ENCODE measurements at places on chromosomes 5 and 9.

- DNase-seq = no peak
These were observed 154.7 kb upstream of the PHYKPL start for GRCh38 chr5:178387061-178387855.

DNA sequence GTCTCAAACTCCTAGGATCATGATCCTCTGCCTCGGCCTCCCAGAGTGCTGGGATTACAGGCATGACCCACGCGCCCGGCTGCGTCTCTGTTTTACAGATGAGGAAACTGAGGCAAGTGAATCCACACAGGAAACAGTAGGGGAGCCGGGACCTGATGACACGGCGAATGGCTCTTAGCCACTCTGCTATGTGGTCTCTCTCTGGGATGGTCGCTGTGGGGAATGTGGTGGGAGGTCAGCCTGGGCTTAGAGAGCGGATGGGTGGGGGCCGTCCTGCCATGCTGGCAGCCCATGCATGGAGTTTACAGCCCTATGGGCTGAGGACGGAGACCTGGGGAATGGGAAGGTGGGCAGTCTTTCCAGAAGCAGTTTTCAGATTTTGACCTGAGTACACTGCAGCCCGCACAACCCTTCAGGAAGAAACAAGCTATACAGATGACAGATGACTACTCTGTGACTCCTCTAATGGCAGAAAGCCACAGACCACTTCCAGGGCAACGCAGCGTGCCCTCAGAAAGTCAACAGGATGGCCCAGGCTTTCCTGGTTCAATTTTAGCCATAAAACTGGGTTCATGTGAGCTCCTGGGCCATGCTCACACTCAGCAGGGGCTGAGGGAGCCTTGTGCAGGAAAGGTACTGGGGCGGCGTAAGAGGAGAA, 136.1 kb upstream of the RAPGEF1 start:
- DNase-seq = no peak

DNA sequence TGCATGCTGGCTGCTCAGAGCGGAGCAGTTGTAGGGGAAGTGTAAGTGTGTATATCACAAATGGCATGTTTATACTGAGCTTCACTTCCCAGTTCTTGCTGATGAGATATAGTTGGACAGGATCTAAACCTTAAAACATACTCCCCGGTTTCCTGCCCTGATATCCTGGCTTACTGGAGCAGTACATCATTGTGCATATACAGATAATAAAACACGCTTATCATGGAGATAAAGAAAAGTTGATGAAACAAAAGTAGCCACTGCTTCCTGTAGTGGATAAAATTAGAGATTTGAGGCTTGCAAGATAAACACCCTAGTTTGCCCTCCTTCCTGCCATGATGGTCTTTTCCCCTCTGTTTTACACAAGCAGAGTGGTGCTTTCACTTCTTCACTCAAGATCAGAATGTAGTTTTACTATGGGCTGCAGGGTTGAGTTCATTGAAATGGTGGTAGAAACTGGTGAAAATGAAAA, 15.0 kb downstream of the NPR3 start:
- DNase-seq = no peak

DNA sequence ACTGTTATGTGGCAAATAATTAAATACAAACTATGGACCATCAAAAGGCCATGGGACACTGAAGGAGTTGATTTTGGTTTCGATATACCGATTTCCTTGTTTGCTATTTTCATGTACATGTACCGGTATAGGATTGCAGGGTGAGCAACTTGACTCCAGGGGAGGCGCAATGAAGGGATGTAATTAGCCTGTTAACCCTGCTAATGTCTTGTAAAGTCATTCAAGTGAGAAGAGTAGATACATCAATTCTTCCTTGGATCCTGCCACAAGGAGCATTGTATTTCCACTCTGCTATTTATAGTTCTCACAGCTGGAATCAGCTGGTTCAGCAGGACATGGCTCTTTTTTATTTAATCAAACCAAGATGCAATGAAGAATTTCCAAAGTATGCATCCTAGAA, 102.0 kb downstream of the STK32A start:
- DNase-seq = no peak

GRCh38 chr5:79151942-79152671, 40.5 kb downstream of the BHMT start:
- DNase-seq = no peak

GRCh38 chr5:72280581-72281069, 39.4 kb downstream of the MRPS27 start:
- DNase-seq = peak; percentile 48

GRCh38 chr5:95080441-95080840, 204.5 kb downstream of the MCTP1 start:
- no peak for DNase-seq

DNA sequence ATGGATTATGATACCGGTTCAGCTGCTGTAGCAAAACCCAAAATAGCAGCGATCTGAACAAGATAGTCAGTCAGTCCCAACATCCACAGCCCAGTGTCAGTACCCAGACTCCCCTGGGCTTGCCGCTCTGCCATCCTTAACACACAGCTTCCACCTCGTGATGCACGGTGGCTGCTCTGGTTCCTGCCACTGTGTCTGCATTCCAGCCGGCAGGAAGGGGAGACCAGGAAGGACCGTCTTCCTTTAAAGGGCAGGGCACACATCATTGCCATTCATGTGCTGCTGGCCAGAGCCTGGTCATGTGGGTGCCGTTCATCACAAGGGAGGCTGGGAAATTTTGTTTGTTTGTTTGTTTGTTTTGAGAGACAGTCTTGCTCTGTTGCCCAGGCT, 131.0 kb upstream of the IER5L start:
- no peak for DNase-seq

- DNase-seq = no peak
These were observed 98.6 kb upstream of the HMHB1 start for GRCh38 chr5:143713047-143714003.

- DNase-seq = no peak
These were observed 116.4 kb downstream of the MYO10 start for GRCh38 chr5:16819522-16820167.

DNA sequence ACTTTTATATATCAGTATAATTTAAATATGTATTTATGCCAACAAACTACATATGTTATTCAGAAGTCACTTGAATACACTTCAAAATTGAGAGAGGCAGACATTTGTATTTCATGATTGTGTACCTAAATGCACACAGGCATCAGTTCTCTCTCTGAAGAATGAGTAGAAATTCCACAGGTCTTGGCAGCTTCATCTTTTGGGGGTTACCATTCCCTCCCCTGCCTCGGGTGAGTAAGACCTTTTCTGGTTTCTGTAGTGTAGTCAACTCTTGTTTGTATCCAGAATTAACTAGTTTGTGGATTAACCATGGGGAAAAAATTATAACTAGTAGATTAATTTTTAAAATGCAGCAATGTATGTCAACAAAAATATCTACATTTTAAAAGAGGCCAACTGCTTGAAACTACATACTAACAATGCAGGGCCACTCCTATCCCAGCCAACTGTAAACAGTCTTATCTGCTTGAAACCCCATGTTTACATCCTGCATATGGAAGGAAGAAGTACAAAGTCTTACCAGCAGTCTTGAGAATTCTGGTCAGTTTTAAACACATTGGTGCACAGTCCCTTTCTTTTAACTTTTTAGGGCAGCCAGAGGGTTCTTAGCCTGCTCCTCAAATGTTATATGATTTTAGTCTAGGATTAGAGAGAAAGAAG, 339.6 kb upstream of the KIF2A start:
- no peak for DNase-seq

DNA sequence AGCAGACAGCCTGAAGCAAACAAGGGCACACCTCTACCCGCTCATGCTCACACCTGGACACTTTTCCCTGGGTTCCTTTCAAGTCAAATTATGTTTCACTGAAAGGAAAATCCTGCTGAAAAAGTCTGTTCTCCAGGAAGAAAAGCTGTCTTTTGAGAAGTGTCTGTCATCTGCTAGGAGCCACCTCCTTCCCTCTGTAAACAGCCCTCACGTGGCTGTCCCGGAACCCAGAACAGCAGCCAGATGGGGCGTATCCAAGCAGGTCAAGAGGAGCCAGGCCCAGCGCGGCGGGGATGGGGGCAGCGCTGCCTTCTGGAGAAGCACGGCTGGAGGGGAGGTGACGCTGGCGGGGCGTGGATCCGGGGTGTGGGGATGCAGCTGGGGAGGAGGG, at the start of gene PNPLA7:
Gene PNPLA7 (minus strand): TSS at position 172 of the 391 bp plus-strand sequence. CDS start 205 bp downstream, outside the sequence.
- DNase-seq = peak; percentile 75

DNA sequence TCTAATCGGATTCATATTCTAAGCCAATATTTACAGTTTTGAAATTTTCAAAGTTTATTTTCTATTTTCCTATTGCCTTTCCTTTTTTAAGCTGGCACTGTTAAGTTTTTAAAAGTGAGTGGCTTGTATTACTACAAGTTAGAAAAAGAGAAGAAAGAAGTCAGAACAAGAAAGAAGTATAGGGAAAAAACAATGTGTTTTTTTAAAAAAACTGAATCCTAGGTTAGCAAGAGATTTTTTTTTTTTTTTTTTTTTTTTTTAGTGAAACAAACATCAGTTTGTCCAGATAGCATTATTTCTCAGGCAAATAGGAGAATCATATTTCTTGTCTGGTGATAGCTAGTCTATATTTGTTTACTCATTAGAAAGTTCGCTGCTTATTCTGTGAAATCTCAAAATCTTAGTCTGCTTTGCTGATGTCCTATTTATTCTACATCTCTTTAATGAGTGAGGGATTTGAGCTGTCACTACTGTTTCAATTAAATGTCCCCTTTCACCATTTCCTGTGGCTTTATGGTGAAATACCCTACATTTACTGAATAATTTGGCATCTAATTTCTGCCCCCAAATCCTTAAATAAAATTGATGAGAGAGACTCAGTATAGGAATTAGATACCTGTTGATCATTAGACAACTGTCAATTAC, 19.1 kb upstream of the LMNB1 start:
- no peak for DNase-seq

DNA sequence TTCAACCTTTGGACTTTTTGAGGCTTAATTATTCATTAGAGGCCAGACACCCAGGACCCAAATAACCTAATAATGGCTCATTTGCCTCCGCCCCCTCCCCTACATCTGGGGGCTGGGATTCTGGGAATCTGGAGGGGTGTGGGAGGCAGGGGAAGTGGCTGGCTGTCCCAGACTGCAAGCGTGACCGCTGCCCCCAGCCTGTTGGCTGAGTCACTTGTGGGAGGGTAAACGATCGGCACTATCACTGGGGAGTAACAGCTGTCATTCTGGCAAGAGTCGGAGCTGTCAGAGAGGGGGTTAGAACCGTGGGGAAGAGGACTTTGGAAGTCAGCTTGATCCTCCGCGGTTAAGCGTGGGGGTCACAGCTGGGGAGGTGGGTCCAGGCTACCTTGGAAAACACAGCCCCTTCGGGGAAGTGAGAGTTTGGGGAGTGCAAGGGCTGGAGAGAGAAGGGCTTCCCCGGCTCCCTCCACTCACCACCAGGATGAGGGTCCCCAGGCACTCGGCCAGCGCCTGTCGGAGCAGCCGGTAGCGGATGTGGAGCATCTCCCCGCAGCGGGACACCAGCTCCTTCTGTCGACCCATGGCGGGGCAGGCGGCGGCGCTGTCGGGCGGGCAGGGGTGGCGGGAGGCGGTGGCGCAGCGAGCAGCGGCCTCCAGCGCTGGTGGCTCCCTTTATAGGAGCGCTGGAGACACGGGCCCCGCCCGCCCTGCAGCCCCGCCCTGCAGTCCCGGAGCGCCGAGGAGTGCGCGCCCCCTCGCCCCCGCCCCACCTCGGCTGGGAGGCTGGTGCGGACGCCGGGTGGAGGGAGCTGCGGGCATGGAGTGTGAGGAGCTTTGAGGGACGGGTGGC, at the start of gene AQP3:
Gene AQP3 (minus strand): TSS at position 648 of the 853 bp plus-strand sequence. CDS start 63 bp downstream, at position 585.
- peak; percentile 82 for DNase-seq

- DNase-seq = no peak
These were observed 262.6 kb downstream of the COX7C start for GRCh38 chr5:86880344-86880743.

DNA sequence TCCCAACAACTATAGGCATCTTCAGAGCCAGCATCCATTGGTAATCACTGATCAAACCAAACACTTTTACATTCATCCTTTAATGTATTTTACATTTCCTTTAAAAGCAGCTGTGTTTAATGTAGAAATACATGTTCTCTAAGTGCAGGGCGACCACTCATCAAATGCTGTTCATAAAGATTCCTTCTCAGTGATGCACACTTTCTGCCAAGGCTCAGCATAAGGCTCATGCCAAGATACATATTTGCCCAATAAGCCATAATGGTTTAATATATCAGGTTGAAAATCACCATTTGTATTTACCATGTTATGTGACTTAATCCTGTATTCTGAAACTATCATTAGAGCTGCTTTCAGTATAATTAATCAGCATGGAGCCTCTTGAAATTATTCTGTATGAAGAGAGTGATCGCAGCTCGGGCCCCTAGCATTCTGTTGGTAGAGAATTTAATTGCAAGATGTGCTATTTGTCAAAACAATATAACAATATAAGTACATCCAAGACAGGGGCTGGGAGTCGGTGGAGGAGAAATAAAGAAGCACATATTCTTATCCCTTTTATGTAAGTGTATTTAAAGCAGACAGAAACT, 267.5 kb downstream of the EBF1 start:
- DNase-seq = no peak

GRCh38 chr5:154351141-154351540, 94.7 kb upstream of the SAP30L start:
- DNase-seq = no peak

- DNase-seq = peak; percentile 39
These were observed 32.9 kb downstream of the LHFPL2 start for GRCh38 chr5:78615697-78616096.

GRCh38 chr9:108903420-108904103, 30.4 kb downstream of the ELP1 start:
- DNase-seq = no peak

- DNase-seq = no peak
These were observed 333.9 kb upstream of the TLE4 start for GRCh38 chr9:79237861-79238260.

DNA sequence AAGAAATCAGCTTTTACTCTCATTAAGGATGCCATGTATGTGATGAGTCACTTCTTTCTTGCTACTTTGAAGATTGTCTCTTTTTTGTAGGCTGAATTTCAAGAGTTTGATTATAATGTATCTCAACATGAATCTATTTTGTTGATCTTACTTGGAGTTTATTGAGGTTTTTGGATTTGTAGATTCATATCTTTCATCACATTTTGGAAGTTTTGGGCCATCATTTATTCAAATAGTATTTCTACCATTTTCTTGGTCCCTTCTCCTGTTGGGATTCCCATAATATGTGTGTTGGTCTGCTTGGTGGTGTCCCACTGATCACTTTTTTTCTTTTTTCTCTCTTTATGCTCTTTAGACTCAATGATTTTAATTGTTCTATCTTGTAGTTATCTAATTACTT, 116.3 kb downstream of the CNTLN start:
- no peak for DNase-seq

- no peak for DNase-seq
These were observed 588.8 kb upstream of the KLF4 start for GRCh38 chr9:108078375-108078774.

All from K562 (cell line).